Epithelial cell of alveolus of lung (primary cell): ENCODE measurements at places on chromosomes 1 and 21. TPM values are rescaled to one million over a fixed set of nuclear protein-coding genes. Genes with fewer than 3 reads are reported as not detected.

SEMA6C gene
- 1.7 and 5.5 TPM in 2 replicates for total RNA-seq

LRRC7 gene
- 0.26 TPM in 1 of 2 replicates, not detected in the other for total RNA-seq

S100A6 gene
- total RNA-seq: 349 and 885 TPM in 2 replicates

UBL4B gene
- total RNA-seq: not detected in 2 replicates

KRTAP13-2 gene
- not detected in 2 replicates for total RNA-seq

PDE4B gene
- 3.7 and 45.6 TPM in 2 replicates for total RNA-seq

PLXNA2 gene
- 2.7 and 6.3 TPM in 2 replicates for total RNA-seq

HOOK1 gene
- total RNA-seq: under 0.01 TPM in 1 of 2 replicates, not detected in the other

KDF1 gene
- 1.7 TPM in 1 of 2 replicates, not detected in the other for total RNA-seq

CCDC17 gene
- total RNA-seq: 0.26 and 3.1 TPM in 2 replicates

LHX8 gene
- total RNA-seq: not detected in 2 replicates

KRTAP19-1 gene
- not detected in 2 replicates for total RNA-seq

MLLT11 gene
- total RNA-seq: 5.8 and 19.0 TPM in 2 replicates

OR14I1 gene
- not detected in 2 replicates for total RNA-seq

S100A7 gene
- not detected in 2 replicates for total RNA-seq

MAGOH gene
- total RNA-seq: 40.9 and 42.0 TPM in 2 replicates

SLAMF6 gene
- total RNA-seq: not detected in 2 replicates

GORAB gene
- 8.7 and 13.2 TPM in 2 replicates for total RNA-seq

GLMN gene
- 8.3 and 9.0 TPM in 2 replicates for total RNA-seq

WNT3A gene
- not detected in 2 replicates for total RNA-seq

USH2A gene
- not detected in 2 replicates for total RNA-seq
